ENCODE measurements at places on chromosomes 5 and 9.

- no peak for DNase-seq
Observed at GRCh38 chr5:66850354-66851075, 254.3 kb downstream of the MAST4 start.

DNA sequence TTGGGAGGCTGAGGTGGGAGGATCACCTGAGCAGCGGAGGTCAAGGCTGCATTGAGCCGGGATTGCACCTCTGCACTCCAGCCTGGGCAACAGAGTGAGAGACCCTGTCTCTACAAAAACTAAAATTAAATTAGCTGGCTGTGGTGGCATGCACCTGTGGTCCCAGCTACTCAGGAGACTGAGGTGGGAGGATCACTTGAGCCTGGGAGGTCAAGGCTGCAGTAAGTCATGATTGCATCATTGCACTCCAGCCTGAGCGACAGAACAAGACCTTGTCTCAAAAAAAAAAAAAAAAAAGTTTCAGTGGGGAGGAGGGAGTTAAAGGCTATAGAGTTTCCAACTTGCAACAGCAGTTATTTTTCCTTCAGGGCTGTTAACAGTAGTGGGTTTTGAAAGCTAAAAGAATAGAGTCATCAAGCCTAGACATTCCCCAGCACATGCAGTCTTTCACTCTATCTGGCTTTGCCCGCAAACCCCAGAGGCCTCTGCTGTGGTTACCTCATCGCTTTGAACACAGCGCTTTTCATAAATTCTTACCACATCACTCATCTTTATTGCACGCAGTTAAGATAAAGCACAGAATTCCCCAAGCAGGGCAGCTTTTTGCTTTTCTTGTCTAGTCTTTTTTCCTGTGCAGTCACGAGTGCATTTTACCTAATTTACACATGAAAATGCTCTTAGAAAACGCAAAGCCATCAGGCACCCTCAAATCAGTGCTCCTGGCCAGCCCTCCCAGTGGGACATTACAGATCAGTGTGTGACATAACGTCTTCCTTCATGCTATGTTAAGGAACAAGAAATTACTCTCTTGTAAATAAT lies 8.7 kb upstream of the SLC2A8 start:
- no peak for DNase-seq

GRCh38 chr5:169686137-169686536 lies 49.1 kb downstream of the DOCK2 start:
- DNase-seq, result no peak

DNA sequence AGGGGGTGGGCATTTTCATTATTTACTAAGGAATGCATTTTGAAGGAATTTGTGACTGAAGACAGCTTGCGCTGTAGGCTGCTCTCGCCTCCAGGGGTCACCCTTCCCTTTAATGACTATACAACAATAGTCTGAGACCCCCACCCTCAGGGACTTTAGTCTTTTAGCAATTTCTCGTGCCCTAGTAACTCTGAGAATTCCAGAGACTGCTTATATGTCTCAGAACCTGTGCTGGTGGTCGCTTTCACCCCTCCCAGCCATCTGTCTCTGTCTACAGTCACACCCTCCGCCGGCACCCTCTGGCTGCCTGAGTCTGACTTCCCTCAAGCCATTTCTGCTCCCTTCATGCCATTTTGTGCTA lies 671.4 kb downstream of the NR2F1-AS1 start:
- DNase-seq, result no peak

DNA sequence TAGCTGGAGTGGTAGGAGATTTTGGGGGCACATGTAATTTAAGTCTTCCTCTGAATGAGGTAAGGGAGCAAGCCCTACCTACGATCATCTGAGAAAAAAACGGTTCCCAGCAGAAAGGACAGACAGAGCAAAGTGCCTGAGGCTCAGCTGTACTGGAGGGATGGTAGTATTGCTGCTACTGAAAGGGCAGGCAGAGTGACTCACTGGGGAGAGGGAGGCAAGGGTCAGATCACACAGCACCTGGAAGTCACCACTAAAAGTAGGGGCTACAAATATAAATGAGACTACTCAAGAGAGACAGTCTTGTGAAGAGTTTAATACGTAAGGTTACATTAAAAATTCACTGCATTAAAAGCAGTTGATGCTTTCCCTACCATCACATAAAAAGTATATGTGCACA lies 75.9 kb downstream of the NFIB start:
- no peak for DNase-seq

DNA sequence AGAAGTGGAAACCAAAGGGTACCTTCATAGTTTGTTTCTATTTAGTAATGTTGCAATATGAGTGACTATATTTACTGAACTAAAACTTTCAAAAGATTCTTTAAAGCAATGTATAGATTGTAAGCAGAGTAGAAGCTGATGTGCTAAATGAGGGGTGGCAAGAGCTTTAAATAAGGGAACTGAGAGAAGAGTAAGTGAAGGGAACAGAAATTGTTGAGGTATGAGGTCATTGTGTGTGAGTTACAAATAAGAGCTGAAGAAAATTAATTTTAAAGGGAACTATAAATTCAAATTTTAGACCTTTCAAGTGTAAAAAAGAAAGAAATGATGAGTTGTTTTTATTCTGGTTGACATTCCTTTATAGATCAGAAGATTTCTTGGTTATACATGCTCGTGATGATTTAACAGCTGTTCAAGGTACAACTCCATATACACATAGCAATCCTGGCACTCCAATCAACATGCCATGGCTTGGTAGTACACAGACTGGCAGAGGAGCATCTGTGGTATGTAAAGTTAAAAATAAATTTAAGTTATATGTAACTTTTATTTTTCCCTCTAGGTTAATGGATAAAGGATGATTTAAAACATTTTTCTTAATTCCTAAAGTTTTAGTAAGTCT lies 135.1 kb upstream of the TNFAIP8 start:
- DNase-seq, result no peak

DNA sequence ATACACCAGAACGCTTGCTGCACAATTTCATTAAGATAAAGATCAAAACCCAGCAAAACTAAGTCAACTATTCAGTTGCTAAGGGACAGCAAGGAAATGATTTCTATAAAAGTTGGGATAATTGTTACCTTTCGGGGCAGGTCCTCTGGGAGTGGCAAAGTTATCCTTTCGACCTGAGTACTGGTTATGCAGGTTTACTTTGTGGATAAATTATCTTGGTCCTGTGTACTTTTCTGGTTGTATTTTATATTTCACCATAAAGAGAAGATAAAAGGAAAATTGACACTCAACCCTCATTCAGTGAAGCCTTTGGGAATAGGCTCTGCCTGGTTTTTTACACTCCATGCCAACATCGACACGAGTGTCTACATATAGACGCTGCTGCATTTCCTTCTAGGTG lies 146.5 kb downstream of the SYK start:
- no peak for DNase-seq

- DNase-seq, result no peak
Observed at GRCh38 chr9:91371894-91372293, 10.2 kb upstream of the AUH start.

- no peak for DNase-seq
Observed at GRCh38 chr9:86128235-86128822, 29.0 kb upstream of the GOLM1 start.

- DNase-seq, result no peak
Observed at GRCh38 chr5:89351975-89352374, 469.0 kb upstream of the MEF2C start.

Data from hematopoietic multipotent progenitor cell treated with erythropoietin and hydrocortisone succinate and interleukin-3 and kit ligand, for 17 days (in vitro differentiated cells).